ENCODE measurements at places on chromosomes 5 and 9.

DNA sequence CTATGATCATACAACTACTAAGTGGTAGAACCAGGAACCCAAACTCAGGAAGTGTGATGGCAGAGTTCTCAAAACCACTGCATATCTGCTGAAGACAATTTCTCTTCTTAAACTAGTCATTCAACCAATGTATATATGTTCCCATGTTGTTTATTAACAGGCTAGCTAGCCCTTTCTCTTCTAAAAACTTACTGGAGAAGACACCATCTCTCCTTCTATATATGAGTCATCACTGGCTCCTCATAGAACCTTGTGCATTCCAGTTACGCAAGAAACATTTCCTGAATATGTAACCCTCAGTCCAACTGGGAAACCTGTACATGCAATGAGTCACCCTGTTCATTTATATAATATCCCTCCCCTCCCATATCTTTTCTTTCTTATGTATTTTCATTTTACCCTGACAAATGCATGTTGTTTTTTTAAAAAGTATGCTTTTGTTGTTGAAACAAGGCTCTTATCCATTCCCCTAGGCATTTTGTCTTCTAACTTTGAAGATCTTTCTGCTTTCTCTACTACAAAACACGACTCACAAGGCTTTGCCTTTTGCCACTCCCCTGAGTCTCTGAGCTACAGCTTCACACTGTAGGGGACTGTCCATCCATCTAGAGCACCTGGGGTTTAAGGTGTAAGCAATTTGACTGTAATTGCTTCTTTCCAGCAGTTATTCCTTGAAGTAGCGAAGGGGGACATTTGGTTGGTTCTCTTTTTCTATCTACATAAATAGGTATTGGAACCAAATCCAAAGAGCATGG, 119.5 kb downstream of the ANXA1 start:
- DNase-seq, result no peak

DNA sequence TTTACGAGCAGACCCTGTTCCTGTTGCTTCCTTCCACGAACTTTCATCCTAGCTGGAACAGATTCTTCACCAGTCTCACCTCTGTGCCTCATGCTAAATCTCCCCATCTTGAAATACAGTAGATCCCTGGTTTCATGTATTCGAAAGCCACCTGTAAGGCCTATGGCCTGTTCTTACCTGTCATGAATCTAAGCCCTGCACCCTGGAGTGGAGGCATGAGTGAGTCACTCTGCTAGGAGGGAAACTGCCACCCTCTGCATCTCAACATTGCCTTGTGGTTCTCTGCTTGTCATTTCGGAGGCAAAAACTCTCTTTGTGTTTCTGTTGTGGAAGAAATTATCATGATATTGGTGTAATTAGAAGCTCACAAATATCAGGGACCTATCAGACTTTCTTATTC, 320.0 kb downstream of the ENC1 start:
- no peak for DNase-seq

GRCh38 chr5:57770039-57770438, 287.4 kb upstream of the ACTBL2 start:
- no peak for DNase-seq

DNA sequence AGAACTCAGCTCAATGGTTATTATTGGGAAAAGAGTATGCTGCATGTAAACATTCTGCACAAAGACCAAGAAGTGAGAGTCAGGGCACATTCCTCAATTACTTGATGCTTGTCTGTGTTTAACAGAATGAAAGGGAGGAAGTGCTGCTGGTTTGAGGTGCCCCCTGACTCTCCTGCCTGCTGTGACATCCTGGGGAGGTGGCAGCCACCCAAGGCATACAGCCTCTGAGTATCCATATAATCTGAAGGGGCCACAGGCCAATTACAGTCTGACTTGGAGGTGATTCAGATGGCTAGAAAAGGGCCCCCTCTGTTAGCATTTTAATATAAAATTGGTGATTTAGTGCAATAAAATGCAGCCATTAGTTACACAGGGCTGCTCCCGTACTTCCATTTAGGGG, 313.8 kb downstream of the ASTN2 start:
- DNase-seq, result no peak

DNA sequence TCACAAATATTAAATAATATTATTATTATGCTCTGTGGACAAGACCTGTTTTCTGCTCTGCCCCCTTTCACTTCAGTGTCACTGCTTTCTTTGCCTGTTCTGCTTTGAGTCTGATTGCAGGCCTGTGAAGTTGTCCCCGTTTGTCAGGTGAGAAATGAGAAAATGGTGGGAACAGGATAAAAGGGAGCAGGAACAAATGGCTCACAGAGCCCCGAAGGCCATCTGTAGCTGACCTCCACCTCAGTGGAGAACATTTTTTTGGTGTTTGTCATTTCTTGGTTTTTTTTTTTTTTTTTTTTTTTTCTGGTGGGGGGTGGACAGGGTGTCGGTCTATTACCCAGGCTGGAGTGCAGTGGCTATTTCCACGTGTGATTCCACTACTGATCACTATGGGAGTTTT, 13.2 kb upstream of the S100Z start:
- no peak for DNase-seq

Data from GM23338 (cell line).